ENCODE measurements at places on chromosomes 12 and 14.

GRCh38 chr12:116293687-116294453, 16.4 kb upstream of the MED13L start:
- no peak for DNase-seq

DNA sequence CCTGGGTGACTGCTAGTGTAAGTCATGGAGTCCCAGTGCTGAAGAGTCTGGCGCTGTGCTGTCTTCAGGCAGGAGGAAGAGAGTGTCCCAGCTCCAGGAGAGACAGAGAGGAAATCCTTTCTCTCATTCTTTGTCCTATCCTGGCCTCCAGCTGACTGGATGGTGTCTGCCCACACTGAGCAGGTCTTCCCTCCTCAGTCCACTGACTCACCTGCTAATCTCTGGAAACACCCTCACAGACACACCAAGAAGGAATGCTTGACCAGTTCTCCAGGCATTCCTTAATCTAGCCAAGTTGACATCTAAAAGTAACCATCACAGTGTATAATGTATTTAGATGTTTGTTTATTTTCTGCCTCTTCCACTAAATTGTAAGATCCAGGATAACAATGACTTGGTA, 53.9 kb downstream of the EMP1 start:
- no peak for DNase-seq

DNA sequence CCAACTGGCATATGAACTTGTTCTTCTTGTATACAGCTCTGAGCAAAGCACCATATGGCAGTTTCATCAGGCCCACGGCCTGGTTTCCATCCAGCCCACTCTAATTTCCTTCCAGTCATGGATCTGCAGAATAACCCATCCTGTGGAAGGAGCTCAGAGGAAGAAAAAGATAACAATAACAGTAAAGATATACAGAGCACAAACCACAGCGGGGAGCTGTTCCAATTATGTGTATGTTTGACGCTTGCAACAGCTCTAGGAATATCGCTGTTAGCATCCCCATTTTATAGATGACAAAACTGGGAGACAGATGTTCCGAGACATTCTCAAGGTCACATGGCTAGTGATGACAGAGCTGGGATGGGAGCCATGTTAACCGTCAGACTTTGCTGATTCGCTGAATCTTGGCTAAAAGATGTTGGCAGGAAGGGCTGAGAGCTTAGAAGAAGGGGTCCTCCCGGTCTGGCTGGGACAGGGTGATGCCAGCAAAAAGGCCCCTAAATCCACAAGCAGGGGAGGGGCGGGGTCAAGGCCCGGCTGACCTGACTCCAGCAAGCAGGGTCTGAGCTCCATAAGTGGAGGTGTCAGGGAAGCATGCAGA, 34.4 kb upstream of the CIPC start:
- DNase-seq, result no peak

- DNase-seq, result no peak
These were observed 92.9 kb downstream of the RPAP3 start for GRCh38 chr12:47612953-47613352.

GRCh38 chr12:111437816-111438454, 32.2 kb downstream of the SH2B3 start:
- DNase-seq, result no peak

DNA sequence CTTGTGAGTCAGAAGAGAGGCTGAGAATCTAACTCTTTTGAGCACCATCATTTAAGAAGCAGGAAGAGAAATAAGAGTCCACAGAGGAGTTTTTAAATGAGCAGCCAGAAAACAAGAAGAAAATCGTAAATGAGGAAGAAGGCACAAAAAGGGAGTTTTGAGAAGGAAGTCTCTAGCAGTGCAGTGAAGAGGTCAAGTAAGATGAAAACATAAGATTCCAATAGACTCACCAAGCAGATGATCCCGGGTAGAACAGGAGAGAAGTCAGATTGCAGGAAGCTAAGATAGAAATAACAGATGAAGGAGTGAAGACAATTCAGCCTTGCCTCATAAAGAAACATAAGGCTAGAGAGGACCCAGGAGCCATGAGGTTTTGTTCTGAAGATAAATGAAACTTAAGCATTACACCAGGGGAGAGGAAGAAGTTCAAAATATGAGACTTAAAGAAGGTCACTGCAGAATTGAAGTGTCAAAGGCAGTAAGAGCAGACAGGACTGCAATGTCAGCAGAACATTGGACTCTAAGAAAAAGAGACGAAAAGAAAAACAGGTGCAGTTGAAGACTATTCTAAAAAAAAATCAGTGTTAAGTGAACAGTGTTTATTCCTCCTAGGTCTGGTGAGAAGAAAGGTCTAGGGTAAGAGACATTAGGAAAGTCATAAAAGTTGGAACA, 229.0 kb downstream of the SEC23A start:
- no peak for DNase-seq

- no peak for DNase-seq
These were observed 16.3 kb downstream of the RAPGEF3 start for GRCh38 chr12:47742253-47742825.

DNA sequence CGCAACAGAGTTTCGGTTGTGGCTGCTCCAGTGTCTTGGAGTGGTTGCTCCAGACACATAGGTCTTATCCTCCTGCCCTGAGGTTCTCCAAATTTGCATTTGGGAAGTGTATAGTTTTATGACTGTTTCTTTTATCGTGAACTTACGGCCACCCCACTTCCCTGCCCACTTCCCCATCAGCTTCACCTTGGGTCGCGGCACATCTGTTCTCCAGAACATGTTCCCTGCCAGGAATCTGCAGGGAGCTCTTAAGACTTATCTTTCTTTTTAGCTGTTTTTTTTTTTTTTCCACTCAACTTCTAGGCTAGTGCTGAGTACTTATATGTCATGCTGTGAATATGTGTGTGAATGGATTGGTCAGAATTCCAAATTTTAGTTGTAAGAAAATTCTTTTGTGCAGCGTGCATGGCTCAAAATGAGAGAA, 75.4 kb downstream of the ETV6 start:
- DNase-seq, result no peak

- DNase-seq, result no peak
These were observed 161.6 kb downstream of the DYRK2 start for GRCh38 chr12:67810166-67810565.

DNA sequence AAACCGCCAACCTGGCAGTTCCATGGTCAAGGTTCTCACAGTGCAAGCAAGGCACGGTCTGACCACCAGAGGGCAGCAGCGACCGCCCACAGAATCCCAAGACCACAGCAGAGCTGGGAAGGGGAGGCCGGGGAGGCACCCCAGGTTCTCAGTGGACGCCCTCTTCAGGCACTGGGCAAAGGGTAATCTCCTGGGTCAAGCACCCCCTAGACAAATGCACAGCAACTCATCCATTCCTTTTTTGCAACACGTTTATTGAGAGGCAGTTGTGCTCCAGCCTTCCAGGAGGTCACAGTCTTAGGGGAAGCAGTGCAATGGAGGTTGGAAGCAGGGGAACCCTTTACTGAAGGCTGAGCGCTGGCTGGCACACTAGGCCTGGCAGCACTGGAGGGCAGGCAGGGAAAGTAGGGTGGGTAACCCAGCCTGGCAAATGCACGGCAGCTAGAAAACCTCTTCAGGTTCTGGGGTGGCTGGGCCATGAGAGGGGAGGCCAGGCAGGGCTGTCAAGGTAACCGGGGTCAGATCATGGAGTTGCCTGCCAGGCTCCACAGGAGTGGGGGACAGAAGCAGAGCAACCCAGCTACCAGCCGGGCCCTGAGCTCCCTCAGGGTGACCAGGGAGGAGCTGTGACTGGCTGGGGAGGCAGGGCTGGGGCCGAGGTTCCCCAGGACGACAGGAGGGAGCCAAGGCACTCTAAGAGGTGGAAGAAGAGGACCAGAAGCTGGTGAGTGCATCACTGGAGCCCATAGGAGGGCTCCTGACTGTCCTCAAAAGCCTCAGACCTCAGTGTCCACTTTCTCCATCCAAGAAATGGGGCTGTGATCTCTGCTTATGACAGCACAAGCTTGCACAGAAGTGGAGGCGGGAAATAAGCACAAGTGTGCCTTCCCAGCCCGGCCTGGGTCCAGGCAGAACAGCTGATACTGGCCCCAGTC, 1.8 kb upstream of the RHOF start:
- DNase-seq, result peak; percentile 94

- no peak for DNase-seq
These were observed 15.1 kb downstream of the CPNE8 start for GRCh38 chr12:38890102-38890855.

DNA sequence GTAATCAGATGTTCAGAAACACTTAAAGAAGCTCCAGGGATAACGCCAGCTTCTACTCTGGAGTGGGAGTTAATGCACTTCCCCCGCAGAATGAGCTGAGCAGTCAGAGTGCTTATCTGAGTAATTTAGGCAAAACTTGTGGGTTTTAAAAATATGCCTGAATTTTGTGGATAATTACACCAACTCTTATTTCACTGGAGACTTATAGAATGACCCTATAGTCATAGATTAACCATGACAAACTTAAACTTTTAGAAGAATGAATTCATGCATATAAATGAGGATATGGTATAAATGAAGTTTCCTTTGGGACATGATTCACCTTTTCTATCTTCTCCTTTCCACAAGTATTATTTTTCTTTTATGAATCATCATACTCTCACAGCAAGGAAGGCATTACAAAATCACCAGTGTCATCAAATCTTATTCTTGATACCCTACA, 241.1 kb upstream of the FBXO33 start:
- no peak for DNase-seq

DNA sequence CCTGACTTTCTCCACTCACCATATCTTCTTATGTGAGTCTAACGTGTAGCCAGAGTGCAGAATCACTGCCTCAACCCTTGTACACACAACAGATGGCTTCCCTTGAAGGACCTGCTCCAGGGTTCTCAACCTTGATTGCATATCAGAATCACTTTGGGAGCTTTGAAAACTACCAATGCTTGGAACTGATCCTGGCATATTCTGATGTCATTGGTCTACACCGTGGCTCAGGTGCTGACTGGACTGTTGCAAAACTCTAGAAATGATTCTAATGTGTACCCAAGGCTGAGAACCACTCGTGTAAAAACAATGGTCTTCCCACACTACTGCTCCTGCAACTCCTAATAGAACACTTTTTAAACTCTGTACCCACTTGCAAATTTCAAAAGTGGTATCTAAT, 18.5 kb downstream of the TMEM132D start:
- DNase-seq, result no peak

- DNase-seq, result no peak
These were observed 241.4 kb downstream of the BMP4 start for GRCh38 chr14:53715193-53715721.

DNA sequence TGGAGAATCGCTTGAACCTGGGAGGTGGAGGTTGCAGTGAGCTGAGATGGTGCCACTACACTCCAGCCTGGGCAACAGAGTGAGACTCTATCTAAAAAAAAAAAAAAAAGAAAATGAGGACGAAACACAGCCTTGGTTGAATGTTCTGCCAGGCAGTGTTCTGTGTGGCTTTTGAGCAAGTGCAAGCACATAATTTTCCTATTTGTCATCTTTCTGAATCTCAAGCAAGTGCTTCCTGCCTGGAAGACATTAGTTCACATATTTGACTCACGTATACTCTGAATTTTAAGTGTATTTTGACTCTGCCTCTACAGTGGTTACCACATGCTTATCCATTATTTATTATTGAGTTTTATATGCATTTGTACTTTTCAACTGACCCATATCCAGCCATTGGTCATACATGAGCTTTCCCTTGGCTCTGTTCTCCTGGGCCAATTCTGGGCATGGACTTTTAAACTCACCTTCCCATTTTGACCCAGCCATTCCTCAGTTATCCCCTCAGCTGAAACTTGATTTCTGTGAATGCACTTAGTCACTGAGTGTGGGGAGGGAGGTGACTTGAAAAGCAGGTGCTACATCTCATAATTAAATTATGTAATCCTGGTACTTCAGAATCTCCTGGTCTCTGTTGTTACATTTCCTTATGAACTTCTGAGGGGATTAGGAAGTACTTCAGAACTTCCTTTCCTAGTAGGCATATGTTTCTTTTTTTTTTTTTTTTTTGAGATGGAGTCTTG, 8.1 kb downstream of the OR10G2 start:
- DNase-seq, result no peak

GRCh38 chr14:68427550-68427890, 365.3 kb downstream of the ZFP36L1 start:
- DNase-seq, result no peak

- no peak for DNase-seq
These were observed 399.4 kb upstream of the RGS6 start for GRCh38 chr14:71532790-71533189.

- no peak for DNase-seq
These were observed 207.0 kb downstream of the ATP23 start for GRCh38 chr12:58148405-58148804.

DNA sequence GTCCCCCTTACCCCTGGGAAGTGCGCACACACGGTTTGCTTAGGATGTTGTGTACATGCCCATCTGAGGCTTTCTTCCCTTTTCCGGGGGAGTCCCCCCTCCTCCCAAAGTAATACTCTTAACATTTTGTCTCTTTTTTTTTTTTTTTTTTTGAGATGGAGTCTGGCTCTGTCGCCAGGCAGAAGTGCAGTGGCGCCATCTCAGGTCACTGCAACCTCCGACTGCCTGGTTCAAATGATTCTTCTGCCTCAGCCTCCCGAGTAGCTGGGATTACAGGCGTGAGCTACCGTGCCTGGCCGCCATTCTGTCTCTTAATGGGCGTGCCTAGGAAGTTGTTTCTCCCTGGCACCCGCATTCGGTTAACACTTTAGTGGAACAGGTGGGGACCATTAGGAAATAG, 4.5 kb upstream of the GMFB start:
- DNase-seq, result no peak

- DNase-seq, result no peak
These were observed 121.3 kb downstream of the SLC25A21 start for GRCh38 chr14:37051153-37051552.

- DNase-seq, result no peak
These were observed 7.4 kb upstream of the B4GALNT1 start for GRCh38 chr12:57640175-57641042.

DNA sequence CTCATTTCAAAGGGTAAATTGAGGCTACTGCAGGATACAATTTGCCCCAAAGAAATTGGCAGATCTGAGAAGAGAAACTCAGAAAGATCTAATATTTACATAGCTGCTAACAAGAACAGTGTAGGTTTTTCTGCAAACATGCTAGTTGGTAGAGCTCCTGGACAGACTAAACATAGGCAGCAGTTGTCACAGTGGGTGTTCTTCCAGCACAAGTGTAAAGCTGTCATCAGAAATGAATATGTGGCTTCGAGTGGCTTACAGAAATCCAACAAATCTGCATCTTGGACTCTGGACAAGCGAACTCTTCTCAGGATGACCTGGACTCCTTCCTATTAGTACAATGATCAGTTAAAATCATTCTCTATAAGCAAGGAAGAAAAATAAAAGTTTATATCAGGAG, 5.9 kb downstream of the CBX5 start:
- no peak for DNase-seq

DNA sequence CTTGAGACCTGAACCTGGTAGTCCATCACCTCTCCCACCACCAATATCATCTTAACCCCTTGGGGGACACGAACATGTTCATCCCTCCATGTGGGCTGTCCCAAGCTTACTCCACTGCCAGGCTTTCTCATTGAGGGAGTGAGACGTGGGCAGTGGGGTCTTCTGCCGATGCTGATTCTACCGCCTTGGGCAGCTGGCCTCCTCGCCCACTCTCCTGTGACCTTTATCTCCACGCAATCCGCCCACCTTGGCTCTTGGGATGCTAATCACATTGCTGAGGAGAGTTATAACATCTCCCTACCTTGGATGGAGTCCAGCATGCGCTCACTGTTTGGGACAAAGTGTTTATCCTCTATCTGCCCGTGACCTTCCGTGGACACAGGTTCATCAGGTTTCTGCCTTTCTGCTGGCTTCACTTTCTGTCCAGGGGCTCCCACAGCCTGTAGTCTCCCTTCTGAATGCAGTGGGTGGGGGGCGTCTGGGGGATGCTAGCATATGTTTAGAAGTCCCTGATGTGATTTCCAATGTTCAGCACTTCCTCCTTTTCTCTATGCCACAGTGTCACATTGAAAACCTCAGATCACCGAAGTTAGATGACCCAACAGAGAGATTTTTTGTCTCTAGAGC, 53.2 kb upstream of the ESRRB start:
- DNase-seq, result no peak
